ENCODE measurements at places on chromosomes 13 and 19. TPM values are rescaled to one million over a fixed set of nuclear protein-coding genes. Genes with fewer than 3 reads are reported as not detected.

The PSPC1 gene
- total RNA-seq, result 73.3 TPM

The METTL21C gene
- total RNA-seq, result not detected

The KIR2DL1 gene
- total RNA-seq, result not detected

The LILRA2 gene
- not detected for total RNA-seq

The COX6B2 gene
- not detected for total RNA-seq

The CCL25 gene
- total RNA-seq, result not detected

The GPR12 gene
- total RNA-seq, result not detected

The OR7D2 gene
- total RNA-seq, result 0.37 TPM

The RABAC1 gene
- 41.5 TPM for total RNA-seq

The EBI3 gene
- total RNA-seq, result 45.0 TPM

The DOHH gene
- 24.4 TPM for total RNA-seq

The LRCH1 gene
- total RNA-seq, result 18.3 TPM

The CYP2A13 gene
- not detected for total RNA-seq

The HPN gene
- not detected for total RNA-seq

The IRGC gene
- not detected for total RNA-seq

The ACP5 gene
- 9.5 TPM for total RNA-seq

The FLT1 gene
- 46.3 TPM for total RNA-seq

The DMRTC2 gene
- not detected for total RNA-seq

The SAFB gene
- total RNA-seq, result 142 TPM

The HCST gene
- total RNA-seq, result 46.1 TPM

The CACNA1A gene
- total RNA-seq, result 0.28 TPM

The WTIP gene
- total RNA-seq, result 0.47 TPM

The IL17D gene
- not detected for total RNA-seq

The ICAM4 gene
- total RNA-seq, result 0.71 TPM

The CLEC4M gene
- not detected for total RNA-seq

The UBE2M gene
- 161 TPM for total RNA-seq

The LILRB5 gene
- not detected for total RNA-seq

The KL gene
- total RNA-seq, result 0.75 TPM

The ARL11 gene
- total RNA-seq, result 0.76 TPM

The OVOL3 gene
- total RNA-seq, result not detected

The CLEC17A gene
- not detected for total RNA-seq

The ZNF616 gene
- 7.1 TPM for total RNA-seq

The ADGRE2 gene
- 2.8 TPM for total RNA-seq

The NPAS1 gene
- 0.21 TPM for total RNA-seq

The NLRP7 gene
- not detected for total RNA-seq

The PRKACA gene
- 62.6 TPM for total RNA-seq

The CD37 gene
- 134 TPM for total RNA-seq

The SIGLEC11 gene
- total RNA-seq, result not detected

The KRTDAP gene
- not detected for total RNA-seq

The C13orf46 gene
- 0.61 TPM for total RNA-seq

The SLC10A2 gene
- total RNA-seq, result not detected

The GPR18 gene
- 6.3 TPM for total RNA-seq

The MUC16 gene
- not detected for total RNA-seq

The PVR gene
- 19.1 TPM for total RNA-seq

The ACOD1 gene
- not detected for total RNA-seq

The ETV2 gene
- total RNA-seq, result 1.1 TPM

The RYR1 gene
- total RNA-seq, result 3.6 TPM

The CASP14 gene
- total RNA-seq, result not detected

The NLRP11 gene
- not detected for total RNA-seq

The LMO7 gene
- total RNA-seq, result 4.3 TPM

All from activated CD4-positive, alpha-beta T cell treated with anti-CD3 and anti-CD28 coated beads, Interleukin-2, amount 10 ng/mL, durations not matched to agents 24 days and 14 days (primary cell).